ENCODE measurements at places on chromosomes 16 and 17.

DNA sequence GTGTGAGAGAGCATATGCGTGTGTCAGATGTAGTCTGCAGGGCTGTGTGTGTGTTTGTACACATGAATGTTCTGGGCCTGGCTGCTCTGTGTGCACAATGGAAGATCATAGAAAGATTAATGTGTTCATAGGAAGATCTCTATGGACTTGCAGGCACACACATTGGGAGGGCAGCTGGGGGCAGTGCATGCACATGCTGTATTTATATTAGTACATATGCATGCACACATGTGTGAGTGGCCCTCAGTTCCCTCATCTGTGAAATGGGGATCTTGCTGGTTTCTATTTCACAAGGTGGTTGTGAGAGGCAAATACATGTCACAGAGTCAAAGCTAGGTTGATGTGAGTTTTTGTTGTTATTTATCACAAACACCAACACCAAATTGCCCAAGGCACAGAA, 2.1 kb downstream of the CA7 start:
- DNase-seq, result no peak

DNA sequence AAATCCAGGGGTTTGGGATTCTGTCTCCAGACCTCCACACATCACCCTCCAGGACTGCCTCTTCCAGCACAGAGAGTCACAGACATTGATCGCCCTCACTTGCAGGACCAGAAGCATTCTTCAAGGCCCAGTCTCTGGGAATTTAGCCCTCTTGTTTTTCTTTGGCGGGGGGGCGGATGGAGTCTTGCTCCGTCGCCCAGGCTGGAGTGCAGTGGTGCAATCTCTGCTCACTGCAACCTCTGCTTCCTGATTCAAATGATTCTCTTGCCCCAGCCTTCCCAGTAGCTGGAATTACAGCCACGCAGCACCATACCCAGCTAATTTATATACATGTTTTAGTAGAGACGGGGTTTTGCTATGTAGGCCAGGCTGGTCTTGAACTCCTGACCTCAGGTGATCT, 8.5 kb upstream of the ITGAL start:
- no peak for DNase-seq

GRCh38 chr17:74272731-74273201, 1.3 kb upstream of the DNAI2 start:
- no peak for DNase-seq

DNA sequence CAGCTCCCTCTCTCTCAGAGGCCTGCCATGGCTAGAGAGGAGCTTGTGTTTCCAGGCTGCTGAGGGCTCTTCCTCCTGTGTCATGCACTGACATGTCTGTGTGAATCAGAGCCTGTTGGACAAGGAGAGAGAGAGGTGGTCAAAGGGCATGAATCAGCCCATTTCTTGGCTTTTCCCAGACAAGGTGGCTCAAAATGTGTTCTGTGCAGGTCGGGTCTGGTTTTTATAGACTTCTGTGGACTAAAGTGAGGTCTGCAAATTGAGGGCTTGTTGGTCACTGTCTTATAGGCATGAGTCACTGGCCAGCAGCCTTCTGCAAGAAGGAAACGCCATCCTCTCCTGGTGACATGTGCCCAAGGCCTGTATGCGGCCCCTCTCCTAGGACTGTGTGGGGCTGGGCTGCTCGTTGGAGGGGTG, 97.9 kb downstream of the FOXL1 start:
- DNase-seq, result no peak

DNA sequence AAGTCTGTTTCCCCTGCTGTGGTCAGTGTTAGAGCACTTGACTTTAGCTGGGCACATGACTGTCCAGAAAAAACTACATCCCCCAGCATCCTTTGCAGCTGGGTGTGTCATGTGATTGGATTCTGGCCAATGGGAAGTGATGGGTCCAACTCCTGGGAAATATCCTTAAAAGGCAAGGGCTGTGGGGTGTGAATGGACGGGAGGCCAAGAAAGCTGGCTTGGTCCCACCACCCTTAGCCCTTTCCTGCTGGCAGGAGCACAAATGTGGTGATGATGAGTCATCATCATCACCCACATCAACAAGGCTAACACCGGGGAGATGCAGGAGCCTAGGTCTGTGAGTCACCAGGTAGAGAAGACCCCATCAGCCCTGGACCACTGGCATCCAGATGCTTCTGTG, 341.7 kb downstream of the C16orf95 start:
- DNase-seq, result no peak

DNA sequence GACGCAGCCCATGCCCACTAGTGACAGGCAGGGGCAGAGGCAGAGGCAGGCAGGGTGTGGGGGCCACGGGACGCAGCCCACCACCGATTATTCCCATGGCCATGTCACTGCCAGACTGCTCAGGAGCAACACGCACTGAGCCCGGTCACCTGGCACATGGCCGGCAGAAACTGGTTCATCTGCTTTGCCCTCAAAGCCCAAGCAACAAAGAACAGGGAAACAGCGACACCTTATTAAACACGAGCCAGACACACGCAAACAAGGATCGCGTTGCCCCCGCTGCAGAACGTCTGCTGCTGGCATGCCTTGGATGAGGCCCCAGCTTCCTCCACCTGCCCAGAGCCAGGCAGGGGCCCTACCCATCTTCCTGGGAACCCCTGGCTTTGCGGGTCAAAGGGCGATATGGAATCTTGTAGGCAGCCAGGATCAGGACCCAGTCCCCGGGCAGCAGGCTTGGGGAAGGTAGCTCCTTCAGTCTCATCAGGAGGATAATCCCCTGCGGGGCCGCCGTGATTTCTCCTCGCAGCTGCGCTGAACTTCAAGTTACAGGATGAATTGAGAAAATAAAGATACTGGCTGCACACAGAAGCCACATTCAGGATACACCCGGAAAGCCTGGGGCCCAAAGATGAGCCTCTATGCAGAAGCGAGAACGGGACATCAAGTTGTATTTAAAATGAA, 4.8 kb downstream of the TBC1D16 start:
- no peak for DNase-seq

DNA sequence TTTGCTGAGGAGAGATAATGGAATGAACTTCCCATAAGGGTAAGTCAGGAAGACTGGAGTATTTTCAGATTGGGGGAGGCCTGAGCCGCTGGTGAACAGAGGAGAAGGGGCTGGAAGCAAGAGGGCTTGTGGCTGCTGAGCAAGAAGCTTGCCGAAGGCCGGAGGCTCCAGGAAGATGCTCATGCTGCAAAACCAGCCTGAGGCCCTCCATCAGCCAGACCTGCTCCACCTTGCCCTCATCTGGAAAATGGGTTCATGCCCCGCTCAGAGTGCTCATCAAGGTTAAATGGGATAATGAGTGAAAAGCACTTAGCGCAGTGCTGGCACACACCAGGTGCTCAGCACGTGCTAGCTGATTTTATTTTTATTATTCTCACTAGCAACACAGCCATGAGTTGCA, 5.5 kb upstream of the ASGR1 start:
- DNase-seq, result no peak

DNA sequence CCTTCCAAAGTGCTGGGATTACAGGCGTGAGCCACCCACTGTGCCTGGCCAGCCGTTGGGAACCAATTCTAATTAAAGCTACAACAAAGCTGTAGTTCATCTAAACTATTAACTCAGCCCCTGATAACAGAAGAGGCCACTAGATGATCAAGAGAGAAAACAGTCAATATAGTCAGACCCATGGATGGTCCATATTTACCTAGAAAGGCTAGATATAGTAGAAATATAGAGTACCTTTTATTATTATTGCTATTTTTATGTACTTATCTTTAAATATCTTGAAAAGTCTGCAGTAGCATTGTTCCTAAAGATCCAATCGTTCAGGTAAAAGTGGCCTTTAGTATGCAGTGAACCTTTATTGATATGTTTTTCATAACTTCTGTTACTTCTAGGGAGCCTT, 43.2 kb downstream of the RNF213 start:
- no peak for DNase-seq

DNA sequence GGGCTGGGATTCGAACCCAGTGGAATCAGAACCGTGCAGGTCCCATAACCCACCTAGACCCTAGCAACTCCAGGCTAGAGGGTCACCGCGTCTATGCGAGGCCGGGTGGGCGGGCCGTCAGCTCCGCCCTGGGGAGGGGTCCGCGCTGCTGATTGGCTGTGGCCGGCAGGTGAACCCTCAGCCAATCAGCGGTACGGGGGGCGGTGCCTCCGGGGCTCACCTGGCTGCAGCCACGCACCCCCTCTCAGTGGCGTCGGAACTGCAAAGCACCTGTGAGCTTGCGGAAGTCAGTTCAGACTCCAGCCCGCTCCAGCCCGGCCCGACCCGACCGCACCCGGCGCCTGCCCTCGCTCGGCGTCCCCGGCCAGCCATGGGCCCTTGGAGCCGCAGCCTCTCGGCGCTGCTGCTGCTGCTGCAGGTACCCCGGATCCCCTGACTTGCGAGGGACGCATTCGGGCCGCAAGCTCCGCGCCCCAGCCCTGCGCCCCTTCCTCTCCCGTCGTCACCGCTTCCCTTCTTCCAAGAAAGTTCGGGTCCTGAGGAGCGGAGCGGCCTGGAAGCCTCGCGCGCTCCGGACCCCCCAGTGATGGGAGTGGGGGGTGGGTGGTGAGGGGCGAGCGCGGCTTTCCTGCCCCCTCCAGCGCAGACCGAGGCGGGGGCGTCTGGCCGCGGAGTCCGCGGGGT, at the start of gene CDH1:
TSS of gene CDH1 (plus strand) at position 247 of the 684 bp plus-strand sequence. CDS start at position 371, 124 bp downstream.
- no peak for DNase-seq

GRCh38 chr17:31321481-31321880, at the start of gene EVI2A:
Gene EVI2A, minus strand, starts transcription at chr17:31321622. Its CDS starts 2,609 bp downstream, at chr17:31319013.
- peak; percentile 71 for DNase-seq

Measured in stimulated activated CD8-positive, alpha-beta memory T cell treated with anti-CD3 and anti-CD28 coated beads, Interleukin-15, amount 100 ng/mL, for 48 hours (primary cell).